SJSA1 (cell line): ENCODE measurements at places on chromosomes 11 and 22. TPM values are rescaled to one million over a fixed set of nuclear protein-coding genes. Genes with fewer than 3 reads are reported as not detected.

The SLC6A5 gene
- total RNA-seq = not detected in 2 replicates

The SLCO2B1 gene
- total RNA-seq = 0.13 and 2.2 TPM in 2 replicates

The LDLRAD3 gene
- total RNA-seq = 4.1 and 5.8 TPM in 2 replicates

The IFTAP gene
- 25.5 and 52.9 TPM in 2 replicates for total RNA-seq

The APOL6 gene
- 14.0 and 22.6 TPM in 2 replicates for total RNA-seq

The SLC29A2 gene
- total RNA-seq = not detected in 2 replicates

The PLCB3 gene
- total RNA-seq = 34.3 and 51.5 TPM in 2 replicates

The OR4D5 gene
- not detected in 2 replicates for total RNA-seq

The KRTAP5-8 gene
- not detected in 2 replicates for total RNA-seq

The TMPRSS13 gene
- total RNA-seq = not detected in 2 replicates

The PHETA2 gene
- 9.7 and 14.9 TPM in 2 replicates for total RNA-seq

The ADAMTS8 gene
- 0.03 TPM in 1 of 2 replicates, not detected in the other for total RNA-seq

The WBP2NL gene
- total RNA-seq = not detected in 2 replicates

The GGTLC3 gene
- 0.26 TPM in 1 of 2 replicates, not detected in the other for total RNA-seq

The PTS gene
- 55.7 and 67.4 TPM in 2 replicates for total RNA-seq
